ENCODE measurements at places on chromosomes 2 and 18. TPM values are rescaled to one million over a fixed set of nuclear protein-coding genes. Genes with fewer than 3 reads are reported as not detected.

Gene VWA3B
- polyA plus RNA-seq, result not detected

Gene CCDC85A
- polyA plus RNA-seq, result not detected

Gene IDH1
- 25.1 TPM for polyA plus RNA-seq

Gene MTLN
- polyA plus RNA-seq, result 129 TPM

Gene DSG4
- not detected for polyA plus RNA-seq

Gene MAL
- polyA plus RNA-seq, result 0.49 TPM

Gene IL36B
- polyA plus RNA-seq, result not detected

Data from aorta (tissue), 5 donors.